Kidney (tissue), 22 donors: ENCODE measurements at places on chromosomes 1 and 21. TPM values are rescaled to one million over a fixed set of nuclear protein-coding genes. Genes with fewer than 3 reads are reported as not detected.

The MMP23B gene
- 7.1 TPM for total RNA-seq

The AGL gene
- 19.8 TPM for total RNA-seq

GRCh38 chr1:17653728-17654351 lies 101.3 kb upstream of the ACTL8 start:
- no peak overlapping the region for H3K27ac ChIP-seq
- H3K4me3 ChIP-seq = no peak overlapping the region
- peaks cover 82% of the 10 kb centered on the region for H3K36me3 ChIP-seq
- no peaks in the 10 kb centered on the region for H3K4me1 ChIP-seq
- H3K27me3 ChIP-seq = no peaks in the 10 kb centered on the region
- no peak for DNase-seq

DNA sequence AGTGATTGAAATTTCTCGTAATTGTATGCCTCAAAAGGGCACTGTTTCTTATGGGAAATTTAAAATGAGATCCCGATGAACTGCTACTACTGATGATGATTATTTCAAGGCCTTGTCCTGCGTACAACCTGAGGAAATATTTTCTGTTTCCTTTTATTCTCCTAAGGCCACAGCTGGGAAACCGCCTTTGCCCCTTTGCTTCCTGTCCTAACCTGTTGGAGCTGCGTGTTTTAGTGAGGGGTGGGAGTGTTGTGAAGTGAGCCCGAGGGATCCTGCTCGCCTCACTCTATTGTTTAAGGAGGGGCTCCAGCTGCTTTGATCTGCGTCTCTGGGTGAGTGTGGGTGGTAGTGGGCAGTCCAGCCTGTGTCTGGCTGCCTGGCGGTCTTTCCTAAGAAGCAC lies 14.4 kb downstream of the LAMC2 start:
- no peak overlapping the region for H3K27ac ChIP-seq
- no peaks in the 10 kb centered on the region for H3K4me1 ChIP-seq
- H3K27me3 ChIP-seq = no peaks in the 10 kb centered on the region
- DNase-seq = no peak

The SPRR5 gene
- total RNA-seq = not detected

The FCAMR gene
- 1.8 TPM for total RNA-seq
